Activated CD4-positive, alpha-beta T cell treated with anti-CD3 and anti-CD28 coated beads, Interleukin-2, Interleukin-4, amounts not matched to agents 100 ng/mL and 50 ng/mL, durations not matched to agents 16 hours and 8 hours (primary cell): ENCODE measurements at places on chromosomes 7 and 10.

GRCh38 chr10:28087661-28088351 lies 88.9 kb upstream of the ODAD2 start:
- DNase-seq = peak; percentile 39

DNA sequence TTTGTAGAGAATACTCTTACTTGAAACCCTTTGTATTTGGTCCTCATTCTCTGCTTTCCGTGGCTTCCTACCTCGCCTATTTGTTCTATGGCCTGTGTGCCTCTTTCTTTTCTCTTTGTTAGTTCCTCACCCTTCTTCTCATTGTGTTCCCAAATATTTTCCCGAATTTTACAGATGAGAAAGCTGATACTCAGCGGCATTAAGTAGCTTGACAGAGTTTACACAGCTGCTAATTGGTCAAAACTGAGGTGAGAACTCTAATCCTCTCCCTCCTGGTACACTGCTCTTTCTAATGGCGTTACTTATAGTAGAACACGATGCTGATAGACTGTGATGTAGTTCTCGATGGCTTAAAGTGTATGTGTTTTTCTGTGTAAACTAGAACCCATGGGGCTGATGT lies 80.7 kb upstream of the HDAC9 start:
- DNase-seq = no peak

DNA sequence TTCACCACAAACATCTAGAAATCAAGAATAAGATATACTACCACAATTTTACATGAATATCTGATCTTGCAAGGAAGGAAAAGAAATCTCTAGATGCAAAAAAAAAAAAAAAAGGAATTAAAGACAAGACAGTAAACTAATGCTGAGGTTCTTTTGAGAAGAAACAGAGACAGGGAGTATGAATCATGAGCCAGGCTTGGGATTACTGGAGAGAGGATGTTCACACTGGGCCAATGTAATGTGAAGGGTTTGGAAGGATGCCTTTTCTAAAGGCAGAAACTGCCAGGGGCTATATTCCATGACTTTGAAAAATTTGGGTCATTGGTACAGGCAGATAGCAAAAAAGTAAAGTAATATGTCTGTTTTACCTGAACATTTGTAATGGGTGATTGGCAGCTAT lies 573.0 kb upstream of the IGFBP3 start:
- no peak for DNase-seq

- DNase-seq = no peak
Measured at GRCh38 chr10:75718991-75719390, 287.6 kb downstream of the LRMDA start.

GRCh38 chr7:139479620-139480019 lies 3.9 kb downstream of the KLRG2 start:
- DNase-seq = no peak

GRCh38 chr7:155256761-155257481 lies 40.8 kb upstream of the INSIG1 start:
- no peak for DNase-seq
